ENCODE measurements at places on chromosomes 4 and X. TPM values are rescaled to one million over a fixed set of nuclear protein-coding genes. Genes with fewer than 3 reads are reported as not detected.

The PJA1 gene
- total RNA-seq: 25.3 TPM

The STX18 gene
- total RNA-seq: 91.6 TPM

GRCh38 chr4:94507708-94508107 is 56.0 kb downstream of the PDLIM5 start:
- peak overlapping the region; percentile 13 for H3K27ac ChIP-seq
- H3K36me3 ChIP-seq: no peaks in the 10 kb centered on the region
- H3K4me3 ChIP-seq: no peak overlapping the region

- no peaks in the 10 kb centered on the region for H3K27me3 ChIP-seq
- no peak overlapping the region for H3K4me3 ChIP-seq
- H3K4me1 ChIP-seq: no peaks in the 10 kb centered on the region
- DNase-seq: no peak
- no peak overlapping the region for H3K27ac ChIP-seq
Observed at GRCh38 chrX:13015536-13016236, 28.7 kb downstream of the FAM9C start.

DNA sequence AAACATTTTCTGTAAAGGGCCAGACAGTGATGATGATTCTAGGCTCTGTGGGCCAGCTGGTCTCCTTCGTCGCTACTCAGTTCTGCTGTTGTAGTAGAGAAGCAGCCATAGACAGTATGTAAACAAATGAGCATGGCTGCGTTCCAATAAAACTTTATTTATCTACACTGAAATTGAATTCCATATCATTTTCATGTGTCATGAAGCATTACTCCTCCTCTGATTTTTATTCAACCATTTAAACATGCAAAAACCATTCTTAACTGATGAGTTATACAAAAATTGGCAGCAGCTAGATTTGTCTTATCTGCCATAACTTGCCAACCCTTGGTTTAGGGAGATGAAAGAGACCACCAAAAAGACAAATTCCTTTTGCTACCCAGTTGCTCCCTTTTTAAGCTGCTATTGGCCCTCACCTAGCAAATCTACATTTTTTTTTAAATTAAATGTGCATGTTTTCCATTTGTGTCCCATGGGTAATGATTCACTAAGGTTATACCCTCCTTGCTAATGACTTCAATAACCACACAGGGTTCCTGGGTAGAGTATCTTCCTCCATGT is 309.9 kb downstream of the DHX15 start:
- no peaks in the 10 kb centered on the region for H3K4me1 ChIP-seq
- no peak overlapping the region for H3K4me3 ChIP-seq
- no peak overlapping the region for H3K27ac ChIP-seq
- no peaks in the 10 kb centered on the region for H3K36me3 ChIP-seq
- DNase-seq: no peak

GRCh38 chr4:113481820-113482219 is 279.7 kb downstream of the CAMK2D start:
- H3K27ac ChIP-seq: no peak overlapping the region
- DNase-seq: no peak
- H3K36me3 ChIP-seq: no peaks in the 10 kb centered on the region

DNA sequence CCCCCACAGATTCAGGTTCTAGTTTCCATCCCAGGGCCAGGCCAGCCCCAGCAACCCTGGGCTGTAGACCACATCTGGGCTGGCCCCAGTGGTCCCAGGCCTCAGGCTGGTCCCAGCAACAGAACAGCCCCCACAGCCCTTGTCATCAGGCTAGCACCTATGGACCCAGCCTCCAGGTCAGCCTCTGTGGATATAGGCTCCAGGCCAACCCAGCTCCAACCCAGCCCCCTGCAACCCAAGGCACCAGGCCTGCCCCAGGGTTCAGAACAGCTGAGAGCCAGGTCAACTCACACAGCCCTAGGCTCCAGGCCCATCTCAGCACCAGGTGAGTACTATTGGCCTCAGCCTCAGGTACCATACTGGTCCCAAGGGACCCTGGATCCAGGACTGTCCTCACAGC is 155.3 kb downstream of the PWWP3B start:
- H3K36me3 ChIP-seq: no peaks in the 10 kb centered on the region
- no peaks in the 10 kb centered on the region for H3K4me1 ChIP-seq
- DNase-seq: no peak

DNA sequence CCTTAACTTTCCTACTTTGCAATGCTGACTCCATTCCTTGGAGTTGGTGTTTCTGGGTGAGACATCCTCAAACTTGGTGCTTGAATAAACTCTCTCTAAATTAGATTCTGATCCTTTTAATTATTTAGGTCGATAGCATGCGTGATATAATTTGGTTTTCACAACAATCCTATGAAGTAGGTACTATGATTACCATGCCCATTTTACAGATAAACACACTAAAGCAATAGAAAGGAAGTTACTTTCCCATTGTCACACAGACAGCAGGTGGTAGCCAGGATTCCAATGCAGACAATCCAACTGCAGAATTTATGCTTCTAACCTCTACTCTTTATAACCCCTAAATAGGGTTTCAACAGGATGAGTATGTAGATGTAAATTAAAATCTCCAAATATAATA is 21.7 kb upstream of the AASDH start:
- no peak overlapping the region for H3K27ac ChIP-seq
- no peaks in the 10 kb centered on the region for H3K4me1 ChIP-seq
- no peak overlapping the region for H3K4me3 ChIP-seq
- H3K27me3 ChIP-seq: no peaks in the 10 kb centered on the region
- H3K36me3 ChIP-seq: peaks cover 12% of the 10 kb centered on the region

GRCh38 chr4:10747186-10747585 is 62.6 kb upstream of the CLNK start:
- H3K36me3 ChIP-seq: no peaks in the 10 kb centered on the region
- no peak overlapping the region for H3K27ac ChIP-seq
- H3K27me3 ChIP-seq: no peaks in the 10 kb centered on the region
- H3K4me1 ChIP-seq: no peaks in the 10 kb centered on the region
- no peak overlapping the region for H3K4me3 ChIP-seq
